ENCODE measurements at places on chromosomes 1 and 21.

- DNase-seq, result no peak
Measured at GRCh38 chr1:1889847-1890505, 911 bp downstream of the GNB1 start.

DNA sequence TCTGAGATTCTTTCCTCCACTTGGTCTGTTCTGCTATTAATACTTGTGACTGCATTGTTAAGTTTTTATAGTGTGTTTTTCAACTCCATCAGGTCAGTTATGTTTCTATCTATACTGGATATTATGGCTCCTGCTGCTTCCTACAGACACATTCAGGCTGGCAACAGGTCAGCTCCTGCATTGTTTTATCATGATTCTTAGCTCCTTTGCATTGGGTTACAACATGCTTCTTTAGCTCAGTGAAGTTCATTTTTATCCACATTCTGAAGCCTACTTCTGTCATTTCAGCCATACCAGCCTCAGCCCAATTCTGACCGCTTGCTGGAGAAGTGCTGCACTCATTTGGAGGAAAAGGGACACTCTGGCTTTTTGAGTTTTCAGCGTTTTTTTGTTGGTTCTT lies 37.3 kb upstream of the F3 start:
- no peak for DNase-seq

DNA sequence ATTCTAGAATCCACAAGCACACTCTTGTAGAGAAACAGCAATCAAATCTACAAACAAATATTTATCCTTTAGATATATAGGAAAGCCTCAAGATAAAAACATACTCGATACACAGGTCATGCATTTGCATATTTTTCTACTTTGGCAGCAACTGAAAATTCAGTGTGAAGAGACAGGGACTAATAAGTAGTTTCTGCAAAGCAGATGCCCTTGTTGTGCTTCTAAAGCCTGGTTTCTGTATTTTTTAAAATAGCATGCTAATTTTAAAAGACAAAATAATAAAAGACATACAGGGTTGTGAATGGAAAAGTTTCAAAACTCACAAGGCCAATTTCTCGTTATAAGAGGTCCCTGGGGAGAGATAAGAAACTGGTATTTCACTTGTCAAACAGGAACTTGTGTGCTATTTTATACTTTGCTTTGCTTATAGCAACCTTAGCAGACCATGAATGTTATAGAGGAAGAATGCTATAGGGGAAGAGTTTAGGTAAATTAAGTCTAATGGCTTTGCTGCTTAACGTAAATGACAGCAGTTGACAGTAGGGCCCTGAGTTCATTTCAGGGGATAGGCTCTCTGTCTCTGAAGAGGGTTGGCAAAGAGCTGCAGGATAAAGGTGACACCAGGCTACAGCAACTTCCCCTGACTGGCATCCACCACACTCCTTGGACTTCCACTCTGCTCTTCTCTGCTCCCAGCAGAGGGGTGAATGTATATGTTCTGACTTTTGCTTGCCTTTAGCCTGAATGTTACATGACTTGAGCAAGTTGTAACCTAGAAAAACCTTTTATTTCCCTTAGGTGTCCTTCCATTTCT lies 9.4 kb upstream of the RGS13 start:
- no peak for DNase-seq

GRCh38 chr1:15797614-15798390 lies 9.6 kb downstream of the UQCRHL start:
- DNase-seq, result no peak

DNA sequence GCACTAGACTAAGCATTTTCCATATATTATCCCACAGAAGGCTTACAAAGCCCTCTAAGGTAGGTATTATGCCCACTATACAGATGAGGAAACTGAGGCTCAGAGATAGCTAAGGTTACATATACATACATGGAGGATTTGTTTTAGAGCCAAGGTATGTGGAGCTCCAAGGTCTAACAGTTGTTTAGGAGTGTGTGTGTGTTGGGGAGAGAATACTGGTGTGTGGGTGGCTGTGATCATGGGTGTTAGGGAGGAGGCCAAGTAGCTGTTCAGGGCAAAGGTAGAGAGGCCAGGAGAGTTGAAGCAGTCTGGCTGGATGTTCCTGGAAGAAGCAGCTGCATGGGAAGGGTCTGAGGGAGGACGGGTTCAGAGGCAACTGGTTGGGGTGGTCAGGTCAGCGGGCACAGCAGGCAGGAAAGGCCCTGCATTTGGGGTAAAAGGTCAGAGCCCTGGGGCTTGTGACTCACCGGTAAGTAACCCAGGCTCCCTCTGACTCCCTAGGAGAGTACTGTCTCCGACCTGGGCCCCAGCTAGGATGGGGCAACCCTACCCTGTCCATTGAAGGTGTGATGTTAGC lies 5.1 kb upstream of the LDLRAP1 start:
- DNase-seq, result no peak

DNA sequence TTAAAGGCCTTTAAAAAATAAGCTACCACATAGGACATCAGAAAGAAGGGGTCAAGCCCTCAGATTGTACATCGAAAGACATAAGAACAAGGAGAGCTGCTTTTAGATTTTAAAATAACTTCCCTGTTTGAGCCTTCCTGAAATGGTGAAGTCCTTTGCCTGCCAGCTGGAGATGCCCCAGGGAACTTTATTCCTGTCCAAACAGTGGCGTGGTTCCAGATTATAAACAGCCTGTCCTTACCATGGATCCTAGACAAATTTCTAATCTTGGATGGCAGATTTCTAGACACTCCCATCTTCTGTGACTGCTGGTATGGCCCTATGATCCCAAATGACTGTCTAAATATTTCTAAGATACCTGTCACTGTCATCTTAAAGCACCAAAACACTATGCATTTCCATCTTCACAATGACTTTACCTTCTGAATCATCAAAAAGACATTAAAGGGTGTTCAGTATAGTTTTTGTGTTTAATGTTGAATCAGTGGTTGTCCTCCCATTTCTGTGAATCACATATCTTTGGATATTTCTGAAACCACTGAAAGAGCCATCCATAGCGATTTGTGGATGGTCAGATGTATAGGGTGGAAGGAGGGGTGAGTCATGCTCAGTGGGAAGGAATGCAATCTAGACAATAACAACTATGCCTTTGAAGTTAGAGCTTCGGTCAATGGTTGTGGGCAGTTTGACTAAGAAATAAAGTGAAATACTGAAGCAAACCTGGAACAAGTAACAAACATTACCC lies 23.2 kb downstream of the ILDR2 start:
- DNase-seq, result no peak

- DNase-seq, result no peak
Measured at GRCh38 chr1:63704443-63704842, 69.4 kb upstream of the ROR1 start.

- DNase-seq, result peak; percentile 70
Measured at GRCh38 chr1:205631010-205631767, 622 bp downstream of the ELK4 start.

- DNase-seq, result no peak
Measured at GRCh38 chr1:44636083-44636687, 38.1 kb downstream of the TMEM53 start.

- DNase-seq, result no peak
Measured at GRCh38 chr1:110309767-110310166, 29.4 kb upstream of the RBM15 start.

- DNase-seq, result no peak
Measured at GRCh38 chr1:30232288-30232899, 491.0 kb downstream of the MATN1 start.

DNA sequence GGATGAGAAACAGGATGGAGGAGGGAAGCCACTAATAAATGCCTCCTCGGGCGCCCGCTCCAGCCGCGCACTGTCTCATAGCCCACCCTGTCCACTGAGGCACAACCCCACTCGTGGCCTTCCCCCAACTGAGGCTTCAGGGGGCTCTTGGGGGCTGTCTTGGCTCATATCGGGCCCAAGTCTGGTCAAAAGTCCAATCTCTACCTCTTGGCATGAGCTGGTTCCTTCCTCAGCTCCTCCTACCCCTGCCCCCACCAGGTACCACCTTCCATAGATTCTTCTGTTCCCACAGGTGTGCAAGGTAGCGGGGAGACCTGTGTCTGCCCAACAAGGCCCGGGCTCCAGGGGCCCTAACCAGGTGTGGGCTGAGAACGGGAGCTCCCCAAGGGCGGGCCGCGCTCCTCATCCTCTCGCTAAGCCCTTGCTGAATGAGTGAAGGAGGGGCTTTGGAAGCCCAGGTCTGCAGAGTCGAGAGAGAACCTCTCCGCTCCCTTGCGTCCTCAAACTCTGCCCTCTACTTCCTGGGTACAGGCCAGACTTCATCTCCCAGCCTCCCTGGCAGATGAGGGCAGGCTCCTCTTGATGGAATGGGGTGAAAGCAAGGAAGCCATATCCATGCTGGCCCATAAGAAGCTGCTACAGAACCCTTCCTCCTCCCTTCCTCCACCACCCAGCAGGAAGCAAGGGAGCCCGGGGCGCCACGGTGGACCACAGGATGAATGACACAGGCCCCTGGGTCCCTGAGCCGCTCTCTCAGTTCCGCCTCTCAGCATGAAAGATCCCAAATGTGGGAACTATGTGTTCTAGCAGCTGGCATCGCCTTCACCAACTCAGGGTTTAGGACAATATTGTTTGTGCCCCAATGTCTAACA lies 74.7 kb downstream of the PSMG1 start:
- no peak for DNase-seq

DNA sequence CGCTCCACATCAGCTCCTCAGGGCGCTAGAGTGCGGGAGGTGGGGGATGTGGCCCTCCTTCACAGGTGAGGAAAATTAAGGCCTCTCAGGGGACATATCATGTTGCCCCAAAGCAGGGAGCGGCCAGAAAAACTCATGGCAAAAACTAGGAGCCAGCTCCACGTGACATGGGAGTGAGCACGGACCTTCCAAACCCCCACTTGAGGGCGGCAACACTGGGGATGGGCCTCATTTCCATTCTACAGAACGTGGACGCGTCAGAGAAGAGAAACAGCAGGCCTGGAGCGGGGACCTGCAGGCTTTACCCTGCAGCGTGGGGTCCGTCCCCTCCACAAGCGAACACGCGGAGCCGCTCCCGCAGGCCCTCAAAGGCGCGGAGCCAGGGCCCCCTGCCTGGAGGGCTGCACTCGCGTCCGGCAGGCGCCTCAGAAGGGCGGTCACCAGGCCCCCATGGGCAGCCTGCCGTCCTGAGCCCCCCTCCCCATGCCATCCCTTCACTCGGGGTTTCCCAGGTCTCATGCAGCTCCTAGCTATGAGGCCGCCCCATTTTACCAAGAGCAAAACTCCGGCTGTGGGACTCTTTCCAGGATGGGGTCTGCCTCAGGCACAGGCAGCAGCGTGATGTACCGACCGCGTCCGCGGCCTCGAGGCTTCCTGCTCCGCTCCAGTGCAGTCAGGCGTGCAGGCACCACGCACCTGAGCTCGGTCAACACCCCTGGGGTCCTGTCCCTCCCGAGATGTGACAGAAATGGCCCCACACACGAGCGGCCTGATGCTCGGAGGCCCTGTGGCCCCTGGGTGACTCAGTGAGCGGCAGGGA lies 5.5 kb downstream of the CFAP410 start:
- DNase-seq, result no peak

GRCh38 chr1:178536844-178537371 lies 24.0 kb downstream of the TEX35 start:
- DNase-seq, result no peak

DNA sequence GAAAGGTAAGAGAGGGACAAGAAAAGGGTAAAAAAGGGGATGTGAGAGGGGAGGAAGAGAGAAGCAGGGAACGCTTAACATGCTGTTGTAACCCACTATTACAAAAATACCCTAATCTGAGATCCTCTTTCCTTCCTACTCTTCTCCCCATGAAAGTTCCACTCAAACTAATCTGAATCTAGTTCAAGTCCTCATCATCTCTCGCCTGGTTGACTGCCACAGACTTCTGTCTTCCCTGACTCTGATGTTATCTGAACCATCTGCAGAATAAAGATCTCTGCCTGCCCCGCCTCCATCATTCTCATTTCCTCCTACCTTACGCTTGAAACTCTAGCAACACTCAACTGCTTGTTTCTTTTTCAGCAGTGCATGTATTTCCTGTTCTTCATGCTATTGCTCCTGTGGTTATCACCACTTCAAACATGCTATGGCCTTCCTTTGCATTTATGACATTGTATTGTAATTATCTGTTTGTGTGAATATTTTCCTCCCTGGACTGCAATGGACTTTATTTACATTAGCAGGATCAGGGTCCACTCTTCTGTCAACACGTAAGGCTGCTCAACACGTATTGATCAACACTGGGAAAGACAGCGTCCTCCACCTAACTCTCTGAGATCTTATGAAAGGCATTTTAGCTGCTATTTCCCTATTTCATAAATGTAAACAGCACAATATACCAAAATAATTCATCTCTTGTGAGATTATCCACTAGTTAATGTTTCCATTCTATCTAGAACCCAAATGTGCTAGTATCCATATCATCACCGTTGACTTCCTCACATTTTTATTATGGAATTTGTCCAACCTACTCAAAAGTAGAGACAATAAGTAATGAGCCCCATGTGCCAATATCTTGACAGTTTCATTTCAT lies 215.5 kb upstream of the USP25 start:
- DNase-seq, result peak; percentile 36

GRCh38 chr1:183885142-183885735 lies 80.3 kb downstream of the RGL1 start:
- no peak for DNase-seq

DNA sequence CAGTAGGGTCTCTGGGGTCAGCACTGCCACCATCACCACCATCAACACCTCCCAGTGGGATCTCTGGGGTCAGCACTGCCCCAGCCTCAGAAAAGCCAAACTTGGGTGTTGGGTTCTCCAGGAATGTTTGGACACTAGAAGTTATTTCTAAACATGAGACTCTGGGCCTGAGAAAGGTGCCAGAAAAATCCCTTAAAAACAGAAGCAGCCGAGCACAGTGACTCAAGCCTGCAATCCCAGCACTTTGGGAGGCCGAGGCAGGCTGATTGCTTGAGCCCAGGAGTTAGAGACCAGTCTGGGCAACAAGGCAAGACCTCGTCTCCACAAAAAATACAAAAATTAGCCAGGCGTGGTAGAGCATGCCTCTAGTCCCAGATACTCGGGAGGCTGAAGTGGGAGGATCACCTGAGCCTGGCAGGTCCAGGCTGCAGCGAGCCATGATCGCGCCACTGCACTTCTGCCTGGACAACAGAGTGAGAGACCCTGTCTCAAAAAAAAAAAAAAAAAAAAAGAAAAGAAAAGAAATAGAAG lies 470 bp downstream of the PTAFR start:
- DNase-seq, result no peak

GRCh38 chr1:226656201-226656600 lies 82.9 kb downstream of the ITPKB start:
- no peak for DNase-seq

GRCh38 chr1:212260557-212261355 lies 24.5 kb upstream of the PPP2R5A start:
- DNase-seq, result no peak

- DNase-seq, result no peak
Measured at GRCh38 chr1:42825036-42825851, 8.0 kb upstream of the SVBP start.

DNA sequence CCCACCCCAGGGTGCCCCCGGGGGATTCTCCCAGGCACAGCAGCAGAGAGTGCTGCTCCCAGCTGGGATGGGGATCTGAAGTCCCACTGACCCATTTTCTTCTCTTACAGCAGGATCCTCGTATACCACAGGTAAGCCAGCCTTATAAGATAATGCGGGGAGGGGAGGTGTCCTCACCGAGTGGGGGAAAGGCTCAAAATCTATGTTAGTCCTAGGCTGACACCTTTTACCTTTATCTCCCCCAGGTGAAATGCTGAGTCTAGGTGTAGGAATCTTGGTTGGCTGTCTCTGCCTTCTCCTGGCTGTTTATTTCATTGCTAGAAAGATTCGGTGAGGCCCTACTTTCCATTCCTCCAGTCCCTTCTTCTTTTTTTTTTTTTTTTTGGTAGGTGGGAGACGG lies 5.3 kb downstream of the APH1A start:
- DNase-seq, result no peak

Measured in activated T-cell treated with anti-CD3 and anti-CD28 coated beads for 4 hours (primary cell).